ENCODE measurements at places on chromosomes 13 and 19.
A peak's percentile ranks its signal among the peaks of the same experiment; 100 is the strongest.

GRCh38 chr19:29367791-29368222, 154.9 kb upstream of the UQCRFS1 start:
- DNase-seq: no peak

- DNase-seq: no peak
Measured at GRCh38 chr13:60178327-60178726, 14.6 kb upstream of the DIAPH3 start.

DNA sequence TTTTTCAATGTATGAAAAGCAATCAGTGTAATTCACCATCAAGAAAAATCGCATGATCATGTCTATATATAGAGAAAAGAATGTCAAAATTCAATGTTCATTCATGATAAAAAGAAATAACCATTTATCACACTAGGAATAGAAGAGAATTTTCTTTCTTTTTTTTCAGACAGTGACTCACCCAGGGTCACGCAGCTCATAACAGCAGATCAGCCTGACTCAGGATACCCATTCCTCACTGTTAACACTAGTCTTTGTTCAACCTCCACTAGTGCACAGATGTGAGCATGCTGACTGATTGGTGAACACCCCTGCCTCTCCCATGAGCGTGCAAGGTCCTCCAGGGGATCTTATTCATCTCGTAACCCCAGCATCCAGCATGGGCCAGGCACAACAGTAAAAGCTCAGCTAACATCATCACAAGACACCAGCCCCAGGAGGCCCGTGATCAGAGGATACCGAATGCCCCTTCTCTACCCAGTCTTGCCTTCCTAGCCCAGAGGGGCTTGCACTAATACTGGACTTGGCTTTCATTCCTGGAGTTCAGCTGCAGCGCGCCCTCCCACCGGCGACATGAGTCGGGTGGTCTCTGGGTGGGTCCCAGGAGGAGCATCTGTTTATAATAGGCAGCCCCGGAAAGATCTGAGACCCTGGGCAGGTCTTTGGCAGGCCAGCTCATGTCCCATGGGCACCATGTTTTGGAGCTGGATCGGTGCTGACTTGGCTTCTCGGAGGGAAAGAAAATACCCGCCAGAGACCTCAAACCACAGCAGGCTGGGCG, 539.5 kb upstream of the SLC10A2 start:
- DNase-seq: no peak

DNA sequence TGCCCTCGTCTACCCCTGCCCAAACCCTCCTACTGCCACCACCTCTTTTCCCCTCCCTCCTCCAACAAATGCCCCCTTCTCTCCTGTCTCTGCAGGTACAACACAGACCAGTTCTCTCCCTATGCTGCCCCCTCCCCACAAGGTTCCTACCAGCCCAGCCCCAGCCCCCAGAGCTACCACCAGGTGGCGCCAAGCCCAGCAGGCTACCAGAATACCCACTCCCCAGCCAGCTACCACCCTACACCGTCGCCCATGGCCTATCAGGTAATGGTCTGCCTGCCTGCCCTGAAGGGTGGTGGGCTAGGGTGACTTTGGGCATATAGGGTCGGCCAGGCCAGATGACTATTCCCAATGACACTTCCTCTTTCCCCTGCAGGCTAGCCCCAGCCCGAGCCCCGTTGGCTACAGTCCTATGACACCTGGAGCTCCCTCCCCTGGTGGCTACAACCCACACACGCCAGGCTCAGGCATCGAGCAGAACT, 6.5 kb upstream of the TIMM50 start:
- DNase-seq: peak; percentile 30

DNA sequence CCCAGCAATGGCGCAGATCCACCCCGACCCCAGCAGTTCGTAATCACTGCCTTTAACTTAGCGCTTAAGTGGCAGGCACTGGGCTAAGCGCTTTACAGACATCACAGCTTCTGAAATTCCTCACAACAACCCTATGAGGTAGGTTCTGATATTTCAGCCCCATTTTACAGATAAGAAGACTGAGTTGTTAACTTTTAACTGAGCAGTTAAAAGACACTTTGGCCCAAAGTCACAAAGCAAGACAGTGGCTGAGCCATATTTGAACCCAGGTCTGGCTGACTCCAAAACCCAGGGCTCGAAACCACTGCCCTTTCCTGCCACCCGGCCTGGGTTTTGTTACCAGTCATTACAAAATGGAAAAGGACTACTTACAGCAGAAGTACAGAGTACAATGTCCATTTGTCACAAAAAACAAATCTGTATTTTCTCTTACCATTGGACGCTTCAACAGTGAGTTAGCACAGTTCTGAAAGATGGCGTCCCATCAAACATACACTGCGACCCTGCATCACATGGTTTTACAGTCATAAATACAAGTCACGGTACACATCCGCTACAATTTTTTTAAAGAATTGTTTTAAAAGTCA, 8.5 kb downstream of the HNRNPL start:
- no peak for DNase-seq

GRCh38 chr19:27679399-27679798, 1533.6 kb downstream of the UQCRFS1 start:
- DNase-seq: no peak

- no peak for DNase-seq
Measured at GRCh38 chr13:43220873-43221595, 197.6 kb downstream of the DNAJC15 start.

- no peak for DNase-seq
Measured at GRCh38 chr13:21008026-21008425, 53.4 kb downstream of the LATS2 start.

DNA sequence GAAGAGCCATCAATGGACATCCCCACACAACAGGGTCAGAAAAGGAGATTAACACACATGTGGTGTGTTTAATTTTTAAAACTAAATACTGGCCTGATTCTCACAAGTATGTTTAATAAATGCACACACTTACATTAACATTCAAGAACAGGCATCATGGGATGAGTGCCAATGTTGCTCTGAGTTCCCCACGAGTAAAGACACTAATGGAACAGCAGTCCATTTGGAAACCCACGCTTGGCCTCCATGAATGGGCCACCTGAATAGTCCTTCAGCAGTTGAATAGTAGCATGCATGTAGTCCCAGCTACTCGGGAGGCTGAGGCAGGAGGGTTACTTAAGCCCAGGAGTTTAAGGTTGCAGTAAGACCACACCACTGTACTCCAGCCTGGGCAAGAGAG, 195.2 kb upstream of the IPO5 start:
- DNase-seq: no peak

DNA sequence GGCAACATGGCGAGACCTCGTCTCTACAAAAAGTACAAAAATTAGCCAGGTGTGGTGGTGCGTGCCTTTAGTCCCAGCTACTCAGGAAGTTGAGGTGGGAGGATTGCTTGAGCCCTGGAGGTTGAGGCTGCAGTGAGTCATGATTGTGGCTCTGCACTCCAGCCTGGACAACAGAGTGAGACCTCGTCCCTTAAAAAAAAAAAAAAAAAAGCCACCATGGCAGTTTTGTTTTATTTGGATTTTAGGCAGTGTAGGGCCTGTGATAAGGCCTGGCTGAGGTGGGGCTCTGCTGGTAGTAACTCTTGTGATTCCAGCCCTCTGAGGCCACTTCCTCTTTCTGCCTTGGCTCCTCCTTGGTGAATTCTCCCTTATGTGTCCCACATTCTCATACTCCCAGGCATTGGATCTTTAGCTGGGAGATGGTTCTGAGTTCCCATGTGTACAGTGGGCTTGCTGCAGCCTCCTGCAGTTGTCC, 39.2 kb downstream of the GATAD2A start:
- DNase-seq: no peak

DNA sequence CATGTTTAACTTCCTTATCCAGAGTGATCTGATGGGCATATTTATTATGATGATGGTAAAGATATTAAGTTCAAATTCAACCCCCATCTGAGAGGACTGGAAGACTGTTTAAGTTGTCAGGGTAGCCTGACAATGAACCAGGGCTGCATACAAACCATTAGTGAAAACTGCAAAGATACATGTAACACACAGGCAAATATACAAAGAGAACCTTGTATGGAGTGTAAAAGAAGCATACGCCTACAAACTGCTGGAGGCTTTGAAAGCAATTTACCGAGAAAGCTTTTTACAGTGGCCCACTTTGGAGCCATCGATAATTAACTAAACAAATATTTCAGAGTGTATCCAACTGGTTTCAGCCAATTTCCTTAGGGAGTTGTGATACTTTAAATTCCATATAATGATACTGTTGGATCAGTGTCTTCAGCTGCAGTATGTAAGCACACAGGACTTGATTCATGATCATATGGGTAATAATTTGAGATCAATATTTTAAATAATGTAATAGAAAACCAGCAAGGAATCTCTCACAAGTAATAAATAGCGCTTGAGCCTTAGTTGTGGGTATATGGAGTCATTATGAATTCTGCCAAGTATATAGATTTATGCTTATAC, 231.5 kb upstream of the SPRY2 start:
- DNase-seq: no peak

DNA sequence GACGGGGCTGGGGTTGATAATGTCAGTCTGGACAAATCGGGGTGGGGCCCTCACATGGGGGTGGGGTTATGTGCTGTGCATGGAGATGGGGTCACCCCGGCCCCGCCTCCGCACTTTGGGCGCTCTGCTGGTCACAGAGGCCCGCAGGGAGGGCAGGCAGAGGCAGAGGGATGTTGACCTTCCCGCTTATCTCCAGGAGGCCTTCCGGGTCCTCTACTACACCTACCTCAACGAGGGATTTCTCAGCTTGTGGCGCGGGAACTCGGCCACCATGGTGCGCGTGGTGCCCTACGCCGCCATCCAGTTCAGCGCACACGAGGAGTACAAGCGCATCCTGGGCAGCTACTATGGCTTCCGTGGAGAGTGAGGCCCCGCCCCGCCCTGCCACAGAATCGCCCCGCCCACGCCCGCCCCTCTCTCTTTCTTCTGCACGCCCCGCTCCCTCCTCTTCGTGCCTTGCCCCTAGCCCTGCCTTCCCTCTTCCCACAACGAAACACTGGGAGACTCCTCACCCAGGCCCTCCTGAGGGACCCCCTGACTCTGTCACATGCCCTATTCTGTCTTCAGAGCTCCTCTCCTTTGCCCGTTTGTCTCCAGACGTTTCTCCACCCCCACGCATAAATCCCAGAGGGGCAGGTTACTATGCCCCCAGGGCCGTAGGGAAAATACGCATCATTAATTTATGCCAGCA, 32.8 kb downstream of the TMEM161A start:
- peak; percentile 69 for DNase-seq

Data from renal pelvis (tissue), 12 donors.